ENCODE measurements at places on chromosomes 6 and 20.

GRCh38 chr6:169989594-169989993 is 238.2 kb downstream of the ERMARD start:
- DNase-seq: no peak

GRCh38 chr20:42366626-42367025 is 748.4 kb upstream of the CHD6 start:
- DNase-seq: no peak

- no peak for DNase-seq
Observed at GRCh38 chr6:9933677-9934076, 481.2 kb downstream of the TFAP2A start.

GRCh38 chr6:36886950-36887618 is 1.3 kb downstream of the C6orf89 start:
- DNase-seq: no peak

GRCh38 chr6:51495096-51495495 is 592.3 kb downstream of the PKHD1 start:
- DNase-seq: no peak

GRCh38 chr6:70551566-70551965 is 15.2 kb upstream of the SDHAF4 start:
- no peak for DNase-seq

- DNase-seq: no peak
Observed at GRCh38 chr6:118985123-118985830, 50.3 kb upstream of the MCM9 start.

GRCh38 chr6:101125380-101125971 is 244.3 kb upstream of the ASCC3 start:
- no peak for DNase-seq

GRCh38 chr20:20492521-20493332 is 124.8 kb downstream of the INSM1 start:
- DNase-seq: peak; percentile 69

- no peak for DNase-seq
Observed at GRCh38 chr20:32455901-32456701, 98.0 kb downstream of the ASXL1 start.

- DNase-seq: no peak
Observed at GRCh38 chr6:52360601-52361413, 1.1 kb upstream of the PAQR8 start.

GRCh38 chr6:159044899-159045727 is at the start of gene TAGAP:
Gene TAGAP, minus strand, starts transcription at chr6:159044991. Its CDS starts 845 bp downstream, at chr6:159044146.
- DNase-seq: no peak

- DNase-seq: no peak
Observed at GRCh38 chr6:134534708-134535149, 216.8 kb upstream of the SGK1 start.

DNA sequence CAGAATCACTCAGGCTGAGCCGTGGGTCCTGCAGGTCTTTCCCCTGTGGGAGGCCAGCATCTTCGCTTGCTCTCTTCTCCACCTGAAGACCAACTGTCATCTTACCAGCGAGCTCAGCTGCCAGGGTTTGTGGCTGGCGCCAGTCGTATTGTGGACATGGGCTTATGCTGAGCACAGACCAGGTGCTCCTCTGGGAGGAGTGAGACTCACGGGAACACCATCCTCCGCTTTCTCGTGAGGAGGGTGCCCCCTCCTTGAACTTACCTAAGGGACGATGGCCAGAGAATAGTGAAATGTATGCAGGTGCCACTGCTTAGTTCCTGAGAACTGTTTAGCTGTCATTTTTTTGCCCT is 17.1 kb downstream of the WRNIP1 start:
- no peak for DNase-seq

GRCh38 chr6:39335780-39336545 is 13.5 kb upstream of the KCNK16 start:
- DNase-seq: no peak

- DNase-seq: peak; percentile 9
Observed at GRCh38 chr6:13327691-13328075, 654 bp downstream of the TBC1D7 start.

GRCh38 chr20:63641792-63642523 is 11.3 kb downstream of the STMN3 start:
- DNase-seq: peak; percentile 94

GRCh38 chr20:18986895-18987580 is 173.5 kb downstream of the SCP2D1 start:
- DNase-seq: no peak

DNA sequence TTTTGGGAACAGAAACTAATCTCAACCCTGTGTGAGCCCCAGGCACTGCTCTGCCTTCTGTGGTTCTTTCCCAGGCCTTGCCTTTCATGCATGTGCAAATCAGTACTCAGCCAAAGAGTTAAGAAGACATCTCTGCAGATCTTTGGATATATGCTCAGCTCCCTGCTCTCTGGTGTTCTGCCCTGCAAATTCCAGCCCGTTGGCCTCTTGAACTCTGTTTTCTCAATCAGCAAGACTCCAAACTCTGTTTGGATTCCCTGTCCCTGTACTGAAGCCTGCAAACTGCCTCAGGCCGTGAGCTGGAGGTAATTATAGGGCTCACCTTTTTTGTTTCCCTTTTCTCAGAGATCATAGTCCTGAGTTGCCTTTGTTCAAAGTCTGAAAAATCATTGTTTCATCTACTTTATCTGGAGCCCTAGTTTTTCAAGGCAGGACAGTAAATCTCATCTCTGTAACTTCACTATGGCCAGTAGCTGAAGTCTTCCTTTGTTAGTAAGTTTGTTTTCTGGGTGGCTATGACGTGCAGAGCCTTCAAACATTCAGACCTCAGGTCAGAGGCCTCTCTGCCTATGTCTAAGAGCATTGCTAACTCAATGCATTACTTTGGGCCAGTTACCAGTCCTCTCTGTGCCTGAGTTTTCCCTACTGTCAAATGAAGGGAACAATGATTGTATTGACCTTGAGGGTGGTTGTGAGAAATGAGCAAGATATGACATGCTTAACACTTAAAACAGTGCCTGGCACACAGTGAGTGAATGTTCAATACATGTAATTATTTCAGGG is 15.9 kb upstream of the MDFI start:
- DNase-seq: no peak

DNA sequence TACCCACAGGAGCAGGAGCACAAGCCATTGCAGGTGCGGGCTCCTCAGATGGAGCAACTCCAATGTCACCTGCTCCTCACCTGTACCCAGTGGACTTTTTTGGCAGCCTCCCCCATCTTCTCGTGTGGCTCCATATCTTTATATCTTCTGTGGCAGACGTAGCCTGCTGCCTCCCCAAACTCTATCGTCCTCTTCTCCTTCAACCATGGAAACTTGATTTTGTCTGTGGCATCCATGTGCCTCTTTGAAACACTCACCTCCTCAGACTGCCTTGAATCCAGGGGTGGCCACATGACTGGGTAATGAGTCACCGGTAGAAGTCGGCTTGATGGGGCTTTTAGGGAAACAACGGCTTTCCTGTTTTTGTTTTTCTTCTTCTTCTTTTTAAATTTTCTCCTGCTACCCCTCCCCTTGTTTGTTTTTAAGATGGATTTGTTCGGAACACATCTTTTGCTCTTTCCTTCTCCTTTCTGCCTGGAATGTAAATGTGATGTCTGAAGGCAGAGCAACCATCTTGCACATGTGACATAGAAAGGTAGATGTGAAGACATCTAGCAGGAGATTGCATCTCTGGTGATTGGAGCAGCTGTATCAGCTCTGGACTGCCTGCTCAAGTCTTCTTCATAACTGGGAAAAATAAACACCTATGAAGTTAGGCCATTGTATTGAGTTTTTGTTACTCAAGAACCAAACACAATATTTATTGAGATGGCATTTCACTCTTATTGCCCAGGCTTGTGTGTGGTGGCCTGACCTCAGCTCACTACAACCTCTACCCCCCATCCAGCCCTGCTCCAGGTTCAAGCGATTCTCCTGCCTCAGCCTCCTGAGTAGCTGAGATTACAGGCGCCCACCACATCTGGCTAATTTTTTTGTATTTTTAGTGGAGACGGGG is 69.9 kb upstream of the DDR1 start:
- no peak for DNase-seq

Data from COR-L47 (cell line).